ENCODE measurements at places on chromosomes 13 and 19.

- no peak for DNase-seq
Measured at GRCh38 chr19:32224371-32225244, 120.8 kb upstream of the ZNF507 start.

GRCh38 chr19:47111682-47112165 lies 1.9 kb downstream of the ZC3H4 start:
- DNase-seq: no peak

GRCh38 chr13:113584205-113584869 lies at the start of gene TFDP1:
Gene TFDP1, plus strand, starts transcription at chr13:113584753. Its CDS starts 1,085 bp downstream, at chr13:113585838.
- DNase-seq: peak; percentile 21

DNA sequence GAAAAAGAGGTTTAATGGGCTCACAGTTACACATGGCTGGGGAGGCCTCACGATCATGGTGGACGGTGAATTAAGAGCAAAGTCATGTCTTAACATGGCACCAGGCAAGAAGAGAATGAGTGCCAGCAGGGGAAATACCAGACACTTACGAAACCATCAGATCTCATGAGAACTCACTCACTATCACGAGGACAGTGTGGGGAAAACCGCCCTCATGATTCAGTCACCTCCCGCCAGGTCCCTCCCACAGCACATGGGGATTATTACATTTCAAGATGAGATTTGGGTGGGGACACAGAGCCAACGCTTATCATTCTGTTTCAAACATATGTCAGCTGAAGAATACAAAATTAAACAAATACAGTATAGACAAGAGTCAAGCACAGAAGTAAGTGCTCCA lies 165.1 kb downstream of the PCCA start:
- no peak for DNase-seq

DNA sequence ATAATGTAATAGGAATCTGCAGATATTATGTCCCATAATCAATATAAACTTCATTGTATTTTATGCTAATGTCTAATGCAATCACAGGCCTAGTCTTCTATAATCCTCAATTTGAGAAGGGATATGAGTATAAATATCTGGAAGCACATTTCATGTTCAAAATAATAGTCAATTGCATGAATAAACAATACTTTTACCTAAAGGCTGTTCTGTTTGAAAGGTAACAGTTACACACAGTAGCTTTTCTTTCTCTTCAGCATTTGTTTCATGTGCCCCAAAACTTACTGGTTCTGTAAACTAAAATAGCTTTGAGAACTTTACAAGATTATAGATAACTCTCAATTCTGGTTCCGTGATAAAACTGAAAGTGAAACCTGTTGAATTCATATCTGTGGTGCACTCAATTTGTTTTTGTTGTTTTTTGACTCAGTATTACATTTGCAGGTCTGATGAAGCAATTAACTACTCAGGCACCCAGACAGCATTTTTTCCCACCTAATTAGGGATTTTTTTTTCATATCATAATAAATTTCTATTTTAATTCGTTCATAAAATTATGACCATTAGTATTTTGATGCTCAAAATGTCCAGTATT lies 1193.8 kb downstream of the SLITRK1 start:
- DNase-seq: no peak

DNA sequence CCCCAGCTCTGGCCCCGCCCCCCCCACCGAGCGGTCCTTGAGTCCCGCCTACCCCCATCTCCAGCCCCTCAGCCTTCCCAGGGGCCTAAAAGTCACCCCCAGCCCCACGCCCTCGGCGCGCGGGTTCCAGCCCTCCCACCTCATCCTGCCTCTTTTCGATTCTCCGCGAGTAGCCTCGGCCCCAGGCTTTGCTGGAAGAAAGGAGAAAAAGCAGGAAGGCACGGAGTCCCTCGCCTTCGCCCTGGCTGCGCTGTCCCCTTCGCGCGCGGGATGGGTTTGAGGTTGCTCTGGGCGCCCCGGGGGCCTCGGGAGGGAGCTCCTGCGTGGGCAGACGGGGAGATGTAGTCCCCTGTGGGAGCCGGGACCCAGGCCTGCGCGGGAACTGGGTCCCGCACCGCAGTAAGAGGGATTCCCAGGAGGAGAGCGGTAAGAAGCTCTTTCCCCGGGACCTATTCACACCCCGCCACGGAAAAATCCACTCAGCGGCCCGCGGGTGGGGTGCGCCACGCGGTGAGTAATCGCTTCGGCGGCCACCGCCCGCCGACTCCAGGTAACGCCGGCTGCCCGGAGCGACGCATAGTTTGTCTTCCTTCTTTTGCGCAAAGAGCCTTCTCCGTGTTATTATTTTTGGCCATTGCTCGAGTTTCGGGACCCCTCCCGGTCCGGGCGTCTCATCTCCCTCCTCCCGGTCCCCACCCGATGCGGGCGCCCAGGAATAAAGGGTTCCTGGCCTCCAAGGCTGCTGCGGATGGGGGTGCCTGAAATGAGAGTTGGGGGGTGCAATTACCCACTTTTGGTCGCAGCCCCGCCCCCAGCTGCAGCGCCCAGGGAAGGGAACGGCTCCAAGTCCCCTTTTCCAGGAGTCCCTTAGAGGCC lies 865 bp upstream of the CRLF1 start:
- no peak for DNase-seq

DNA sequence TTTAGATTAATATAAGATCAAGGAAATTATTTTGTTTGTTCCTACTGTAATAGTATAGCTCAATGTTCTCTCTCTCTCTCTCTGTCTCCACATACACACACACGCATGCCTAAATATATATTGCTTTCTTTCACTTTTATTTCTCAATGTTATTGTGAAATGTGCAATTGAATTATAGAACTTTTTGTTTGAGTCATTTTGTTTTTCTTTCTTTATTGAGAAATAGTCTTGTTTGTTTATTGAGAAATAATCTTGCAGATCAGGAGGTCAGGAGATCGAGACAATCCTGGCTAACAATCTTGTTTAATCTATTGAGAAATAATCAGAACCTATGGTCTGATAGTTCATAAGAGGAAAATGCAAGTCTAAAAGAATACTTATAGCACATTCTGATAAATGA lies 1581.3 kb downstream of the EFNB2 start:
- DNase-seq: no peak

GRCh38 chr19:56972291-56972841 lies 131.8 kb upstream of the PEG3 start:
- no peak for DNase-seq

GRCh38 chr13:38421590-38422560 lies 72.2 kb downstream of the UFM1 start:
- DNase-seq: no peak

DNA sequence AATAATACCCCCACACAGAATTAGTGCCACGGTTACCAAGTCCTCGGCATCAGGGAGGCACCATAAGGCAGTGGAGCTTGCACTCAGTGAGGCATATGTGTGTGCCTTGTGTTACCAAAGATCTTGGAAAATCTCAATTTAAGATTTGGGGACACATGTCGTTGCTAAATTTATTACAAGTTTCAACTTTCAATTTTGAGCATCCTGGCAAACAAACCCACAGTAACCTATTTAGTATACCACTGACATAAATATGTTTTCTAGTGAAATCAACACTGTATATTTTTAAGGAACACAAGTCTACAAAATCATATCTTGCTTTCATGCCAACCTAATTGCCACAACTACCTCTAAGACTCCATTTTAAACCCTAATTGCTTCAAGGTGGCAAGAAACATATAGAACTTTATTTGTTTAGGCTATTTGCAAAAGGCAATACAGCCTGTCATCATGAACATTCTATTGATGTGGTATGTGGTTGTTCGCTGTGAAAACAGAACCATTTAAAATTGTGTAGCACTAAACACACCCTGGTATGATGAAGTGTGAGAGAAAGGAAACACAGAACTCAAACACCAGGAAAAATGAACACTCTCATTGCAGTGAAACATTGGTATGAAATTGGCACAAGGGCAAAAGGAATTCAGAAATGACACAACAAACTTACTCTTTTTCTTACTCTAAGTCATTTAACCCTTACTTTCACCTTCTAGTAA lies 531.1 kb downstream of the IRS2 start:
- no peak for DNase-seq

Data from NCI-H2029 treated with DMSO at 0.1 percent for 48 hours (cell line).